CD4-positive, alpha-beta memory T cell (primary cell): ENCODE measurements at places on chromosomes 1 and 21.

DNA sequence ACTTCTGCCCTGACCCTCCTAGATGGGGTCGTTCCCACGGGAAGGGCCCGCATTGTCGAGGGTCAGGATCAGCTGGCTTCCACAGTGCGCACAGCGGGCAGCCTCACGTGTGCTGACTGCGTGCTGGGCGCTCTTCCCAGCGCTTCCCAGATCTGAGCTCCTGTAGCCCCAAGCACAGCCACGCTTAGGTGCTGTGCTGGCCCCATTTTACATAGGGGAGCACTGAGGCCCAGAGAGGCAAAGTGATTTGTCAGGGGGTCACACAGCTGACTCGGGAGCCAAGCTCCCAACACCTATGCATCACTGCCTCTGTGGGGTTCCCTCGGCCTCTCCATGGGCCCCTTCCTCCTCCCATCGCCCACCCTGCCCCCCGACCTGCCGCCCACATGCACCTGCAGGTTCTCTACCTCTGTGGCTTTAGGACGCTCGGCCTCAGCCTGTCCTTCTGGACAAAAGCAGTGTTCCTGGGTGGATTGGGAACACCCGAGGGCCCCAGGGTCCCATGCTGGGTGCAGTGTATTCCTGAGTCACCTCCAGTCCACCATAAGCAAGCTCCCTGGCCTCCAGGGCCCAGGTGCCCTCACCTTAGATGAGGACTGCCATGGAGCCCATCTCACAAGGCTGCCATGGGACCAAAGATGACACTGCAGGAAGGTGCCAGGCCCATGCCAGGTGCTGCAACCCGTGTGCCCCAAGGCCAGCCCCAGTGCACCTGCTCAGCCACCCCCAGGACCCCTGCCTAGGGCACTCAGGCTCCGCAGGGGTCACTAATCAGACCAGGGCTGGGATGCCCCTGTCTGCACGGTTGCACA is 23.3 kb downstream of the TFF3 start:
- DNase-seq: no peak

GRCh38 chr21:38989745-38990423 is 184.2 kb downstream of the ETS2 start:
- no peak for DNase-seq

GRCh38 chr1:93990010-93990409 is 80.8 kb upstream of the GCLM start:
- DNase-seq: no peak

DNA sequence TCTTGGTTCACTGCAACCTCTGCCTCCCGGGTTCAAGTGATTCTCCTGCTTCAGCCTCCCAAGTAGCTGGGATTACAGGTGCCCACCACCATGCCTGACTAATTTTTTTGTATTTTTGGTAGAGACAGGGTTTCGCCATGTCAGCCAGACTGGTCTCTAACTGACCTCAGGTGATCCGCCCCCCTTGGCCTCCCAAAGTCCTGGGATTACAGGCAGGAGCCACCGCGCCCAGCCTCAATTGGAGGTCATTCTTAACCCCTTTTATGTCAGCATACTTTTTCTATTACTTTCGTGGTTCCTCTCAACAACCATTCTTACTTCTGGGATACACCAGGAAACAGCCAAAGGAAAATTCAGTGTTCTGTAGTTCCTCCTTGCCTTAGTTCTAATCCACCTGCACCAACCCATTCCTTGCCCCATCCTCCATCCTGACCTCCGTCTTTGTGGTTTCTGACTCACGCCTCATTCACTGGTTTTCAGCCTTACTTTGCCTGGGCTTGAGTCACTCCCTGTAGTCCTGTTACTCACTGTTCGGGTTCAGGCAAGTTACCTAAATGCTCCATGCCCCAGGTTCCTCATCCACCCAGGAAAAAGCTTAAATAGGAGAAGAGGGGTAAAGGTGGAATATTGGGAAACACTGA is 12.9 kb upstream of the BCL10 start:
- DNase-seq: no peak

GRCh38 chr1:240414237-240414636 is 197.7 kb downstream of the GREM2 start:
- DNase-seq: no peak

- no peak for DNase-seq
Observed at GRCh38 chr21:25425156-25425555, 182.1 kb downstream of the MRPL39 start.

DNA sequence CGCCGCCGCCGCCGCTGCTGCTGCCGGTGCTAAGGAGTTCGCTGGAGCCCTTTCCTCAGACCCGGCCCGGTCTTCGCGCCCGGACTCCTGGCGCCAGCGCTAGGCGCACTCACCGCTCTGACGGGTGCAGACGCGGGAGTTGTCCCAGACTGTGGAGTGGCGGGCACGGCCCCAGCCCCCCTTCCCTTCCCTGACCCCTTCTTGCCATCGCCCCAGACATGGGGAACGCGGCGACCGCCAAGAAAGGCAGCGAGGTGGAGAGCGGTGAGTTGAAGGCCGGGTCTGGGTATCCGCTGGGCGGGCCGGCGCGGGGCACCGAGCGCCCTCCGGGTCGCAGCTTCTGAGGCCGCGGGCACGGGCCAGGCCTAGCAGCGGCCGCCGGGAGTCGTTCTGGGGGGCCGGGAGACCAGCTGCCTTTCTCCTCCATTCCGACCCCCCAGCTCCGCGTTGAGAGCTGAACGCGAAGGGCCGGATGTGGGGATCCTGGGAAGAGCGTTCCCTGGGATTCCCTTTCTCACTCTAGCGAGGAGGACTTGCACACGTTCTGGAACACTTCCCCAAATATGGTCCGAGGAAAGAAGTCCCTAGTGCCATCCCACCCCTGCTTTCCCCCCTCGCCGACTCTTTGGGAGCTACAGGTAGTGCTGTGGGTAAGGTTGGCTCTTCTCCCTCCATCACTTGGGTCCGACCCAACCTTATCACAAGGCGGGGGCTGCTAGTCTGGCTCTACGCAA is 65.8 kb upstream of the PRKACB start:
- DNase-seq: no peak

DNA sequence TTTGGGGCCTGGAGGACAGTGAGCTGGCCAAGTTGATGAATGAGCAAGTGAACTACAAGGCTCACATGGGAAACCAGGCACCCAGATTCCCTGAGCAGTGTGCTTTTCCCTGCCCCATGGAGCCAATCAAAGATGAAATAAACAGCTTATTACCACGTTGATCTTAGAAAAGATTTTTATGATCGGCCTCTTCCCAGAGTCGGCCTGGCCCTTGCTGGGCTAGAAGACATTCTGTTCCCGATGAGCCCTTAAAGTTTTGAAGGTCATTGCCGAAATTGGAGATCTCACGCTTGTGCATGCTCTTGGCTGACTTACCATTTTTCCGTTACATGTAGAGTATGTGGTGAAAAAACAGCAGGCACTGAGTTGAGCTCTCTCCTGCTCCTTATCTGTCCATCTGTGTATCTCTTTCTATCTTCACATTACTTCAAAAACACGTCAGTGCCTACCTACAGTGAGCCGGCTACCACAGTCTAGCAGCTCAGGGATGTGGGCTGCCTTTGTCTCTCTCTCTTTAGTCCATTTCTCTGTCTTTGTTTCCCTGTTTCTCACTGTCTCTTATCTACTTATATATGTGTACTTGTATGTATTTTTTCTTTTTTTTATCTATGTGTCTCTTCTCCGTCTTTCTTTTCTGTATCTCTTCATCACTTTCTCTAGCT is 248.8 kb upstream of the USP24 start:
- no peak for DNase-seq

DNA sequence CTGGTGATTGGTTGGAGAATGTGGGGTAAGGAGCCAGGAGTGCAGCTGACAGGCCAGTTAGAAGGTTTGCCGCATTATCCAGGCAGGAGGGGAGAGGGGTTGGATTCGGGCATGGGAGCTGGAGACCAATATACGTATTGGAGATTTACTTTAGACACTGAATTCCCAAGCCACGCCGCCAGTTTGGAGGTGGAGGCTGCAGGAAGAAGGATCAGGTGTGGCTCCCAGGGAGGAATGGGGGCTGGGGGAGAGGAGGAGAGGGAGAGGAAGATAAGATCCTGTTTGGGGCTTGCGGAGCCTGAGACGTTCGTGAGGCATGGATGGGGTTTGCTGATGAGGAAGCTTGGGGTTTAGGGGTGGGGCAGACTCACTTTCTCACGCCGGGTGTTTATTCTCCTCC is 155.1 kb upstream of the IGSF21 start:
- no peak for DNase-seq

DNA sequence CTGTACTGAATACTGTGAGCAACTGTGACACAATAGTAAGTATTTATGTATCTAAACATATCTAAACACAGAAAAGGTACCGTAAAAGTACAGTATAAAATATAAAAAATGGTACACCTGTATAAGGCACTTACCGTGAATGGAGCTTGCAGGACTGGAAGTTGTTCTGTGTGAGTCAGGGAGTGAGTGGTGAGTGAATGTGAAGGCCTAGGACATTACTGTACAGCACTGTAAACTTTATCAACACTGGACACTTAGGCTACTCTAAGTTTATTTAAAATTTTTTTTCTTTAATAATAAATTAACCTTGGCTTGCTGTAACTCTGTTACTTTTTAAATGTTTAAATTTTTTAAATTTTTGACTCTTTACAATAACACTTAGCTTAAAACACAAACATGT is 24.5 kb upstream of the SHCBP1L start:
- DNase-seq: no peak

DNA sequence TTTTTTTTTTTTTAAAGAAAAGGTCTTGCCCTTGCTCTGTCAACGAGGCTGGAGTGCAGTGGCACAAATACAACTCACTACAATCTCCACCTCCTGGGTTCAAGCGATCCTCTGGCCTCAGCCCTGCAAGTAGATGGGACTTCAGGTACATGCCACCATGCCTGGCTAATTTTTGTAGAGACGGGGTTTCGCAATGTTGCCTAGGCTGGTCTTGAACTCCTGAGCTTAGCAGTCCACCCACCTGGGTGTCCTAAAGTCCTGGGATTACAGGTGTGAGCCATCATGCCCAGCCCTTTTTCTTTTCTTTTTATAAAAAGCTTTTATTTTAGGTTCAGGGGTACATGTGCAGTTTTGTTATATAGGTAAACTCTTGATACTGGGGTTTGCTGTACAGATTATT is 47.2 kb downstream of the TLR5 start:
- no peak for DNase-seq

DNA sequence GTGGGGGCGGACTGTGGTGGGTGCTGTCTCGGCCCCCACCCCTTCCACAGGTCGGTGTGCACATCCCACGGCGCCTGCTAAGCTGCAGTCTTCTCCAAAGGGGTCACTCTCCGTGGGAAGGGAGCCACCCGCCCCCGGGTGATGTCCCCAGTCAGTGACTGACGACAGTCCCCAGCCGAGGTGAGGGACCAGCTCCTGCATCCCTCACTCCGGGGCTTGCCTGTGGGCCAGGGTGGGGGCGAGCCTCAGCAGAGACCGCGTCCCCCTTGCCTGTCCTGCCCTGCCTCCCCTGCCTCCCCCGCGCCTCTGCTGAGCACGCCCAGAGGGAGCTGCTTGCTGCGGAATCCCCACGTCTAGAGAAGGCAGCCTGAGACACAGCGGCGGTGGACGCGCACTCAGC is 35.9 kb upstream of the PDE9A start:
- DNase-seq: no peak

- DNase-seq: no peak
Observed at GRCh38 chr1:18829671-18830070, 29.8 kb downstream of the TAS1R2 start.

DNA sequence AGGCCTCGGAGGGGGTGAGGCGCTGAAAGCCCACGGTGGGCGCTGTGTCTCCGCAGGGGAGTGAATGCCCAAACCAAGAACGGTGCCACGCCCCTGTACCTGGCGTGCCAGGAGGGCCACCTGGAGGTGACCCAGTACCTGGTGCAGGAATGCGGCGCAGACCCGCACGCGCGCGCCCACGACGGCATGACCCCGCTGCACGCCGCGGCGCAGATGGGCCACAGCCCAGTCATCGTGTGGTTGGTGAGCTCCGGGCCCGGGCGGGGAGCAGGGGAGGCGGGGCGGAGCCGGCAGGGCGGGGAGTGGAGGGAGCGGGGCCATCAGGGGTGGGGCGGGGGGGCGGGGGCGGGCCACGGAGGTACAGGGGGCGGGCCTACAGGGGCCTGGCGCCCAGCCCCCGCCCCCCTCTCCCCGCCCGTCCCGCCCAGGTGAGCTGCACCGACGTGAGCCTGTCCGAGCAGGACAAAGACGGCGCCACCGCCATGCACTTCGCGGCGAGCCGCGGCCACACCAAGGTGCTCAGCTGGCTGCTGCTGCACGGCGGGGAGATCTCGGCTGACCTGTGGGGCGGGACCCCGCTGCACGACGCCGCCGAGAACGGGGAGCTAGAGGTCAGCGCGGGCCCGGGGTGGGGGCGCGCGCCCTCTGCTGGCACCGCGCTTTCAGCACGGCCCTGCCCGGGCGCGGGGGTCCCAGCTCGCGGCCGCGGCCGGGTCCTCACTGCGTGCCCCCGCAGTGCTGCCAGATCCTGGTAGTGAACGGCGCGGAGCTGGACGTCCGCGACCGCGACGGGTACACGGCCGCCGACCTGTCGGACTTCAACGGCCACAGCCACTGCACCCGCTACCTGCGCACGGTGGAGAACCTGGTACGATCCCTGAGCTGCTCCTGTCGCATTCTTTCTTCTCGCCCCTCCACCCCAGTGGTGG is 15.9 kb downstream of the ESPN start:
- peak; percentile 71 for DNase-seq

DNA sequence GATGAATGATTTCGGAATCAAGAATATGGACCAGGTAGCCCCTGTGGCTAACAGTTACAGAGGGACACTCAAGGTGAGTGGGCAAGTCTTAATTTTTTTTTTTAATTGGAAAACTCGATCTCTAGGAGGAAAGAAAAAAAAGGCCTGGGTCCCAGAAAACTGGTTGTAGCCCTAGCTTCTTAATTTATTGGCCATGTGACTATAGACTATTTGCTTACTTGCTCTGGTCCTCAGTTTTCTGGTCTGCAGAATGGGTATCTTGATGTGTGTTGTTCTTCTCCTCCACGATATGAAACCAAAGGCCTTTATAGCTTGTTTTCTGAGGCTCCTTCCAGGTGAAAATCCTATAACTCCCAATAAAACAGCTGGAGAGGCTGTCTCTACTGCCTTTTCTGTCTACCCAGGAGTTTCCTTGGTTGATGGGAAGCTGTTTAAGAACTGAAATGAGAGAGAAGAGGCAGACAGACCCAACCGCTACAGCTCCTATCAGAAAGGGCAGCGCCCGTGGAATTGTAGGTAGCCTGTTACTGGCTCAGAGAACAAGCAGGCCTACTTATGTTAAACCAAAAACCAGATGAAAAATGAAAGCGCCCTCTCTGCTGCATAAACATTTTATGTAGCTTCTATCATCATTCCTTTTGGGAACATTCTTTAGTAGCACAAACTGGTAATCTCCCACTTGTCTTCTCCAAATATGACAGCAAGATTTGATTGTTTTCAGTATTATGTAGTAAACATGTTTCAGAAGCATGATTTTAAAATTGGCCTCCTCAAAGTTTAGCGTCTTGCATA is 4.5 kb downstream of the ETS2 start:
- no peak for DNase-seq

DNA sequence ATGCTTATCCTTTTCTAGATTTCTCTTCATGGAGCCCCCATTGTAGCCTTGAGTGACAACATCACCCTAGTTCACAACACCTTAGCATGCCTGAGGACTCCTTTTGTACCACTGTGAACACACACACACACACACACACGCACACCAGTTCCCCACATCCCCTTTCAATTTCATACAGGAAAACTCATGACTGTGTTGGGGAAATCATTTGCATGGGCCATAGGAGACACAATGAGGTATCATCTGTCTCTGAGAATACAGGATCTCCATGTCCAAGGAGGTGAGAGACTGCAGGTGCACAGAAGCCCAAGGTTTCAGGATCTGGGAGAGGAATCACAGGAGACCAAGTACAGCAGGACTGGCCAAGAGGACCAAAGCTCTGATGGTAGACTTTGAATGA is 119.7 kb downstream of the TPTE start:
- no peak for DNase-seq

- DNase-seq: no peak
Observed at GRCh38 chr21:32956061-32956656, 69.6 kb upstream of the OLIG2 start.
